ENCODE measurements at places on chromosomes 1 and 21.
A peak's percentile ranks its signal among the peaks of the same experiment; 100 is the strongest.

- DNase-seq: no peak
Observed at GRCh38 chr1:67540733-67541125, 110.5 kb upstream of the SERBP1 start.

DNA sequence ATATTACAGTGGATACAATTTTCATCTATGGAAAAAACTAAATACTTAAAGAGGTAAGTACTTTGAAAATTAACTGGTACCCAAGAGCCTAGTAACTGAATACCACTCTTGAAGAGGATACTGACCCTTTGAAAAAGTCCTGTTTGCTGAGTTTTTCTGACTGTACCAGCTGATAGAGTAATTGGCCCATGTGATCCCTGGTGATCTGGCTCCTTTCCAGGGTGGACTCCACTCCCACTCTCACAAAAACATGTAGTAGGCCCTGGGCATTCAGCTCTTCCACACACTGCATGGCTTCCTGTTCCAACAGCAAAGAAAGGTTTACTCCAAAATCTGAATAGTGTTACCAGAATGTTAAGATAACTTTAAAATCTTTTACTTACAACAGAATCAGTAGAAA lies 53.6 kb upstream of the HP1BP3 start:
- no peak for DNase-seq

DNA sequence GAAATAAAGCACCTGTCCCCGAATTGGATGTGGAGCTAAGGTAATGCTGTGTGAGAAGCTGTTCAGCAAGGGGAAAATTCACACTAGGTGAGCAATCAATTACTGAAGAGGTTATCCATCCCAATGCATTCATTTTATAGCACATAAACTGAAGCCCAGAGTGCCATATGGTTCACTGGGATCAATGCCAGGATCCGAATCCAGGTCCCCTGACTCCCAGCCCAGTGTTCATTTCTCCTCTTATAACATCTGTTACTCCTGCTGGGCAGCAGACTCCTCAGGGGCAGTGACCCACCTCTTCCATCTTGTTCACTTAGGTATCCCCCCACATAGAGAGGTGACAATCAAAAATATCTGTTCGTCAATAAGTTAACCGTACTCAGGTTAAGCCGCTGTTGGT lies 13.2 kb upstream of the SEC16B start:
- no peak for DNase-seq

DNA sequence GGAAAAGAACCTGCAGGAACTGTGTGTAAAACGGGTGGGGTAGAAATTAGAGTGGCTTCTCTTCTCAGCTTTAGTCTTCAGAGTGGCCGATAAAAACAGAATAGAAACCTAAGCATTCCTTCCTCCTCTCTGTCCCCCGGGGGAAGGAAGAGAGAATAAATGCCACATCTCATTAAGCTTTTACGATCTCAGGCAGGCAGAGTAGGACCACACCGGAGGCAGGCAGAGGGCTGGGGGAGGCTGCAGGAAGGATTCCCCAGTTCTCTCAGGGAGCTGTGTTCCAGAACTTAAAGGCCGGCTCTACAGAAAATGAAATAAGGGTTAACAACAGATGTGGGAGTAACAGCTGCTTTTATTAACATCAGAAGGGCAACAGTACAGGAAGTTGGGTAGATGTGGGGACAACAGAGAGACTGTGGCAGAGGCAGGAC lies 24.5 kb upstream of the MEF2D start:
- no peak for DNase-seq

DNA sequence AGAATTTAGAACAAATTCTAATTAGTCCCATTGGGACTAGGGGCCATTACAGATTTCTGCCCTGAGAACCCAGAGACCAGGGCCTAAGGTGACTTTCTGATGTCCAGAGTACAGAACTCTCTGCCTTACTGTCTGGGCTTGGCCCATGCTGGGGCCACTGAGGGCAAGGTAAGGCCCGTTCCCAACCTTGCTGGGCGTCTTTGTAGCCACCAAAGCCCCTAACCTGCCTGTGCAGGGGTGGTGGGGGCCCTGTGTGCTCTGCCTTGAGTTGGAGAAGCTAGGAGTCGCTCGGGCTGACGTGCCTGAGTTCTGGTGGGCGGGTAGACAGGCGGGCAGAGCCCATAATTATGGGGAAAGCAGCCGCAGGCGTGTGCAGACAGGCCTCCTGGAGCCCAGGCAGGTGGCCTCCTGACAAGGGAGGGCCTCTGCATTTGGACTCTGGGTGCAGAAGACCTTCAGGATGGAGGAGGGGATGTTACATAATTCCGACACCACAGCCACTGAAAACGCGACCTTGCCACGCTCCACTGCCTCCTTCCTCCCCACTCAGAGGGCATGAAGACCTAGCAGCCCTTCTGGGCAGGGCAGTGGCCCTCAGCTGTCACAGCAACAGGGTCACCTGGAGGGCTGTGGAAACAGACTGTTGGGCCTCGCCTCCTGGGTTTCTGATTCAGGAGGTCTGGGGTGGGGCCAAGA lies 239.9 kb upstream of the TMEM51 start:
- DNase-seq: no peak

- DNase-seq: peak; percentile 83
Observed at GRCh38 chr1:229342656-229343569, at the start of gene CCSAP. Gene CCSAP, minus strand, starts transcription at chr1:229343047. Its CDS starts 582 bp downstream, at chr1:229342465.

DNA sequence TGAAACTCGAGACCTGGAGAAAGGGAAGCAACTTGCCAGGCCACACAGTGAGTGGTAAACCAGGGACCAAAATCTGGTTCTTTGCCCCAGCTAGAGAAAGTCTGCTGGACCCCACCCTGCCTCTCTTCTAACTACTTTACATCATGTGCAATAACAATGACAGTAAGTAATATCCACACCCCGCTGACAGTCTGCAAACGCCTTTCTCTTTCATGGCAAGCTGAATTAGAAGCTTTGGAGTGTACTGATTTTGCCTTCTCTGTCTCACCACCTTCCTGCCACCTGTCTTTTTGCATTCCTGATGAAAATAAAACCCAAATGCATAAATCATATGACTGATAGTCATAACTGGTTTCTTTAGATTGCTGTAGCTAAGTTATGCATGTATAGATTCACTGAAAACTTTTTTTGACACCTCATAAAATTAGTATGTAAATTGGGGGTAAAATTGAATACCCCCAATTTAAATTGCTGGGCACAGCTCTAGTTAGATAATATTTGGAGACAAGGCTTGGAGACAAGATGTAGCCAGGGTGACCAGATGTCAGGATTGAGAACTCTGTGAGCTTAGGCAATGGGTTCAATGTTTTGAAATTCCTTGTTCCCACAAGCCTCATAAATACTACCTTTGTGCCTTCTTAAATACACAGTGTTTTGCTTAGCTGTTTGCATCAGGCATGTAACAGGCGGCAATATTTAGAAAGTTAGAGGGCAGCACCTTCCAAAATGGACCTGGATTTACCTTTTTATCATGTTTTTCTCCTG lies 73.5 kb downstream of the ST6GALNAC5 start:
- DNase-seq: no peak

- DNase-seq: peak; percentile 53
Observed at GRCh38 chr1:41468122-41468762, 16.2 kb downstream of the EDN2 start.

- no peak for DNase-seq
Observed at GRCh38 chr1:233290396-233291034, 5.0 kb downstream of the PCNX2 start.

- DNase-seq: no peak
Observed at GRCh38 chr1:15330028-15330427, 79.7 kb upstream of the EFHD2 start.

- no peak for DNase-seq
Observed at GRCh38 chr1:68401506-68401905, 48.2 kb downstream of the RPE65 start.

GRCh38 chr1:72635719-72636118 lies 353.4 kb upstream of the NEGR1 start:
- DNase-seq: no peak

- no peak for DNase-seq
Observed at GRCh38 chr1:63969441-63969901, 195.7 kb downstream of the ROR1 start.

- no peak for DNase-seq
Observed at GRCh38 chr1:197920414-197921117, 3.4 kb downstream of the LHX9 start.

DNA sequence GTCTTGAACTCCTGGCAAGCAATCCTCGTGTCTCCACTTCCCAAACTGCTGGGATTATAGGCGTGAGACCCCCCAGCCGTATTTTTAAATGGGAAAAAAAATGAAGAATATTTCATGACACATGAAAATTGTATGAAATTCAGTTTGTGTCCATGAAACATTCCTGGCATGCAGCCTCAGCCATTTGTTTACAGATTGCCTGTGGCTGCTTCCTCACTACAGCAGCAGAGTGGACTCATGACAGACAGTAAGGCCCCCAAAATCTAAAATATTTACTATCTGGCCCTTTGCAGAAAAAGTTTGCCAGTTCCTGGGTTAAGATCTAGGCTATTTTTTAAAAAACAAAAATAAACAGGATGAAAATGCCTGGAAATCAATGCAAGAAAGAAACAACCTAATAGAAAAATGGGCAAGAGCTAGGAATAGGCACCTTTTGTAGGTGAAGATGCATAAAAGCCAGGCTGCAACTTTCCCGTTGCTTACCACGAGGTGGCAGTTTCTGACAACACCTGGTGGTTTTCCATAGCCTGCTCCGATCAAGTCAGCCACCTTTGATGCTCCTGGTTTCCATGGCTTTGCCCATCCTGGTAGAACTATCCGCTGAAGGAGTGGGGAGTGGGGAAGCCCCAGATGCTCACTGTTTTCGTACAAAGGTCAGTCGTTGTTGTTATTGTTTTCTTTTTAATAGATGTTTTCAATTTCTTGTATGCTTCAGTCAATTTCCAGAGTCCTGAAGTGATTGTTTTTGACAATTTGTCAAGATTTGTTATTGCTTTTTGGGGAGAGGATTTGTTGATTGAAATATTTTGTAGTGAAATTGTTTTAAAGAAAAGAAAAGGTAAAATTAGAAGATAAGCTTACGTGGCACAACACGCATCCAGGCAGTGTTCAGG lies 24.3 kb downstream of the UBE2Q1 start:
- DNase-seq: peak; percentile 76

GRCh38 chr1:62417351-62417999 lies 19.4 kb upstream of the USP1 start:
- no peak for DNase-seq

GRCh38 chr21:45053561-45054226 lies 20.7 kb upstream of the ADARB1 start:
- DNase-seq: no peak

DNA sequence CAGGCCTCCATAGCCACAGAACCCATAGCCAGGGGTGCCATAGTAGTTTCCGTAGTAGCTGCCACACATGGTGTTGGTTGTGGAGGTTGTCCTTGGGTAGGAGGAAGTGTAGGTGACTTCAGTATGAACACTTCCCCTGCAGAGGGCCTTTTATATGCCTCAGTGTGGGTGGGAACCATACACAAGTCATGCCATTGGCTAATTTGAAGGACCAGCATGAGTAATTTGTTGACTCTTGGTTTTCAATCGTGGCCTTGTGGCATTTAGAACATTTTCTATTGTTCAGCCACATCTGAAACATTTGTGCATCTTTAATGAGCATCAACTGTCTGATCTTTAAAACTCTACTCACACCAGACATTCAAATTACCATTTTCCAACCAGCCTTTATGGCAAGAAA lies at the start of gene KRTAP6-1:
Gene KRTAP6-1, minus strand, starts transcription at position 95 of the 400 bp plus-strand sequence. Its CDS starts 26 bp downstream, at position 69.
- no peak for DNase-seq

DNA sequence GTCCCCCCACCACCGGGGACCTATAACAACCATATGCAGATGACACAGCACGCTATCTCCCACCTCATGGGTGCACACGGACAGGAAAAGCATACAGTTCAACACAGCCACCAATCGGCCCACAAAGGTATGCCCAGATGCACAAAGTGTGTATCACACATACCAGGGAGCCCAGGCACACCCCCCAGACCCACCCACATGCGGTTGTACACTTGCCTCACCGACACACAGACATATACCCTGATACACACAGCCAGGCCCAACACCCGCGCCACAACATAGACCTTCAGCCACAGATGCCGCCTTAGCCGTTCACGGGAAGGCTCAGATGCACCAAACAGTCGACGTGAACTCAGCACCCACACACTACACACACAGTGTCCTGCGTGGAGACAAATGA lies 5.5 kb downstream of the CROCC start:
- no peak for DNase-seq

- DNase-seq: no peak
Observed at GRCh38 chr1:107900090-107900945, 64.7 kb downstream of the VAV3 start.

- no peak for DNase-seq
Observed at GRCh38 chr1:204384636-204385352, 25.1 kb upstream of the PLEKHA6 start.

DNA sequence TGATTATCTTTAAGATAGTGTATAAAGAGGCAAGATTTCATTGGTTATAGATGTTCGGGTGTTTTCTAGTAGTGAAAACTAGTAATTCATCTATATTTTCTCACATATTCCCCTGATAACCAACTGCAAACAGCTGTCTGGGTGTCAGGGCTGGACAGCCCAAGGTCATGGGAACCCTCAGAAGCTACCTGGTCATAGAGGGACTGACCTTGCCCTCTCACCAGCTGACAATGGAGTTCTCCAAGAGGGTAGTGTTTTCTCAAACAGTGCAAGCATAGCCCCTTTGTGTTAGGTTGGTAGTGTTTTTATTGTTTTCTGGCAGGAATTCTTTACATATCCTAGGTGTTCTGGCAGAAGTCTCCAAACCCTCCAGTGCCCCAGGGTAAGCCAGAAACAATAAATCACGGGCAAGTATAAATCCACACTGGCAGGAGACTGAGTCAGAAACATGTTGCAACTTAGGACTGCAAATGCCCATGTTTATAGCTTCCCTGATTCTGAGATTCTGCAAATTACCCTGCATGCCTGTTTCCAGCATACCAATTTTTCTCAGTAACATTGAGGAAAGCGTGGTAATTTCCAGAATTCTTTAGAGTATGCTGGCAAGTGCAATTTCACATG lies 82.8 kb upstream of the ATP1A1 start:
- no peak for DNase-seq

DNA sequence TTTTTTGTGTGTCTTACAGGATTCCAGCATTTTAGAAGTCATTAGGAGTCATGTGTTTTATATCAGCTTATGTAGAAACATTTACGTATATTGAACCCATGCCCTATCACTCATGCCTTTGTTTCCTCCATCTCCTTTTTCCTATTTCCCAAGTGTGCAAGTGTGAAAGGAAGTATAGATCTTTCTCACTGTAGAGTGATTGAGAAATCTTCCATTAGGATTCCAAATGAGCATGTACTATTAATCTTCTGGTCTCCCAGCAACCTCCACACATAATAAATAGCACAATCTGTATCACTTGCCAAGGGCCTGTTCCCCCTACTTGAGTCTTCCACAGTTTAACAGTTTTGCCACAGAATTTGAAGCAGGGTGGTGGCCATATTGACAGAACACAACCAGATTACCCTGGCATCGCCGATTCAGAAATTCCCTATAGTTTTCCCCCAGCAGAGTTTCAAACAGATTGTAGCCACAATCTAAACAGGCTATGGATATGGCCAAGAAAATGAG lies 1052.8 kb downstream of the TTLL7 start:
- DNase-seq: no peak

DNA sequence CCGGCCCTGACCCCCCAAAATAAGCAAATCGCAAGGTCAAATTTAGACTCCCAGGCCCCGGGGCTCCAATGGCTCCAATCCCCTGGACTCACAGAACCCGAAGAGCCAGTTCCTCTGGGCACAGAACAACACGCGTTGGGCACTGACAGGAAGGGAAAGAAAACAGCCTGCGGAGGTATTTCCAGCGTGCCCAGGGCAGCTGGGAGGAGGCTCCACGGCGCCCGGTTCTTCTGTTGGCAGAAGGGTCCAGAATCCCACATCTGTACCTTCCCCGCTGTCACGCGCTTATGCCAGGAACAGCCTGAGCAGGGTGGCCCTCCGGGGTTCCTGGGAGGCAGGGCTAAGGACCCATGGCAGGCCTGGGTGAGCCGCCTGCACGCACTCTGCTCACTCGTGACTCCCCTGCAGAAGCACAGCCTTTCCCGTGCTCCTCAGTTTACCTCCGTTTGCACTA lies 85.5 kb downstream of the RIPK4 start:
- no peak for DNase-seq

Data from hepatocyte (in vitro differentiated cells).